ENCODE measurements at places on chromosomes 5 and 9.

GRCh38 chr5:91865915-91866314 lies 482.8 kb upstream of the ARRDC3 start:
- DNase-seq: no peak

DNA sequence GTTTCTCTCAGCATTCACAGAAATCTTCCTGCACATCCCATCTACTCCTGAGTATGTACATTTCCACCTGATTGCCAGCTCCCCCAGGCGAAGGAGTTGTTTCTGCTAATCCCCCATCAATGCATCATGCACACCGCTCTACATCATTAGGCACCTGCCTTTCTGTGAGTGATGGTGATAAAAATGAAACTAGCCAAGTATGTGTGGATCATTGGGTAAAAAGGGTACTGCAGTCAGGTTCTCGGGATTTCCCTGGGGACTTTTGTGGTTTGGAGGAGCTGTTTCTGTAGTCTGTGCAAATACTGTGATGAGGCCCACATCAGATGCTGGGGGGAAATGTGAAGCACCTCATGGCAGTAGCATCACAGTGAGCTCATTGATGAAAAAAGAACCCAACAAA lies 30.4 kb downstream of the CAMK4 start:
- peak; percentile 28 for DNase-seq

DNA sequence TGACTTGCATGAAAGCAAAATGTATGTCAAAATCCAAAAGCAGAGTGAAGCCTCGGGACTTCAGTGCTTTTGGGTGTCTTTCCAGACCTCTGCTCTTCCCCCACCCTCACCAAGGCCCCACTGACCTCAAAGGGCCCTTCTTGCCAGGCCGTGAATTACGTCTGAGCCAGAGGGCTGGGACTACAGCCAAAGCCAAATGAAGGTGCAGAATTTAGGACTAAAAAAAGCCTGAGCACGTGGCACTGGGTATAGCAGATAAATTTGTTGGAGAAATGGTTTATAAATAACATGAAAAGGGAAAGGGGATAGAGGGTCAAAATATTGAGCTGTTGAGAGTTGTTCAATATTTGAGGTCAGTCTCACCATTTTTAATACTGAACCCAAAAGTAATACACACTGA lies 163.4 kb downstream of the GHR start:
- DNase-seq: no peak

DNA sequence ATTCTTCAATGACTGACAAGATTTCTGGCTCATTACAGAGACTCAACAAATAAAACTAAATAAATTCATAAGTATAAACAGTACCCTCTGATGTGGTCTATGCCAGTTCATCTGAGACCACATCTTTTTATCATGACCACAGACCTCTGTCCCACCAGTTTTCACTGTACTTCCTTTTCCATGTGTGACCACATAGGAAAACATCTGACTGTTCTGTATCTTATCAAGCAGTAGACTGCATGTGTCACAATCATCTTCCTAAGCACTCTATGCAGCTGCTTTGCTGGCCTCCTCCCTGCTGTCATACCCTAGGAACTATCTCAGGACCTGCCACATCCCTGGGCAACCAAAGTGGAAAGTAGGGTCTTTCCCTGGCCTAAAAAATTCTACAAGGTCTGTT lies 205.0 kb upstream of the ZNF462 start:
- no peak for DNase-seq
